Coronary artery (tissue), 2 donors: ENCODE measurements at places on chromosomes 7 and 10.
A peak's percentile ranks its signal among the peaks of the same experiment; 100 is the strongest.

GRCh38 chr7:53001221-53001620 lies 34.2 kb upstream of the POM121L12 start:
- no peak for DNase-seq

- no peak for DNase-seq
Observed at GRCh38 chr10:13734151-13734550, 147.4 kb downstream of the PRPF18 start.

GRCh38 chr7:13542451-13542850 lies 447.0 kb downstream of the ETV1 start:
- no peak for DNase-seq

DNA sequence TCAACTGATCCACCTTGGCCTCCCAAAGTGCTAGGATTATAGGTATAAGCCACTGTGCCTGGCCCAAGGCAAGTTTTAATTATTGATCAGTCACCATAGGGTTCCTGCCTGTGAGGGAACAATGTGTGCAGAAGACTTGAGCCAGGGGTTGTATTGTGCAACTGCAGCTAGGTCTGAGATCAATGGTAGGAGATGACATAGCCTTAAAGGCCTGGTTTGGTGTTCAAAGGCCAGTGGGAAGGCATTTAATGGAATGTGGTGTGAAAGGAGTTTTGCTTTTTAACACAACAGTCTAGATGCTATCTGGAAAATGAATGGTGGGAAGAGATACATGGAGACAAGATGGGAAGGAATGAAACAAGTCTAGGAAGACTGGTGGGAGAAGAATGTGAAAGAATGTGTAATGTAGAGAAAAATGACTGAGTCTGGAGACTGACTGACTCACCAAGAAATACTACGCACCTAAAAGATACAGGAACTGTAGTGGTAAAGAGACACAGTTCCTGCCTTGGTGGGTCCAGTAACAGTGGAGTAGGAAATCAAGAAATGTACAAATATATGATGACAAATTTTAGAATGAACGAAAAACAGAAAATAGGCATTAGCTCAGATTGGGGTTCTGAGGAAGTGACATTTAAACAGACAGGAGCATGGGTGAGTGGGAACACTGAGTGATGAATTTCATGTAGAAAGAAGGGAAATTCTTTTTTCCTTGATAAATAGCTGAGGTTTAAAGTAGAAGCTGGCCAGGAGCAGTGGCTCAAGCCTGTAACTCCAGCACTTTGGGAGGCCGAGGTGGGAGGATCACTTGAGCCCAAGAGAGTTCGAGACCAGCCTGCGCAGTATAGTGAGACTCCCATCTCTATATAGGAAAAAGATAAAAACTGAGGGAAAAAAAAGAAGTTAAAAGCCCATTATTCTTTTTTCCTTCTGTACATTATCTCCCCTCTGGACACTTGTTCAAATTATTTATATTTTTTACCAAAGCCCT lies 9.4 kb downstream of the HNRNPF start:
- DNase-seq, result peak; percentile 35

DNA sequence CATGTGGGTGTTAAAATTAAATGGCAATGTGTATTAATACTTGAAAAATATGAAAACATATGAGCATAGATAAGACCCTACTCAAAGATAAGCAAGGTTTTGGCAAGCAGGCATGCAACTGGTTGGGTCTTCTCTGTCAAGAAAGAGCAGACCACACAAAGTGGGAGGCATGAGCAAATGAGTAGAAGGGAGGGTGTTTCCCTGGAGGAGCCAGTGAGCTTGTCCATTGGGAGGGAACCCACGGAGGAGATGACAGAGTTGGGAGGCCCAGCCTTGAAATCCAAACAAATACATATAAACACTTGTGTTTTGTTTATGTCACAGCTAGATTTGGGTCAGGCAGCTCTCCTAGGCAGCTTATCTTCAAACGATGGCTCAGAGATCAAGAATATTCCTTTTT lies 134.5 kb upstream of the CXCL12 start:
- DNase-seq, result no peak

- peak; percentile 65 for DNase-seq
Observed at GRCh38 chr10:132094581-132095234, 29.0 kb downstream of the JAKMIP3 start.

GRCh38 chr10:69801094-69801433 lies 642 bp upstream of the COL13A1 start:
- no peak for DNase-seq

DNA sequence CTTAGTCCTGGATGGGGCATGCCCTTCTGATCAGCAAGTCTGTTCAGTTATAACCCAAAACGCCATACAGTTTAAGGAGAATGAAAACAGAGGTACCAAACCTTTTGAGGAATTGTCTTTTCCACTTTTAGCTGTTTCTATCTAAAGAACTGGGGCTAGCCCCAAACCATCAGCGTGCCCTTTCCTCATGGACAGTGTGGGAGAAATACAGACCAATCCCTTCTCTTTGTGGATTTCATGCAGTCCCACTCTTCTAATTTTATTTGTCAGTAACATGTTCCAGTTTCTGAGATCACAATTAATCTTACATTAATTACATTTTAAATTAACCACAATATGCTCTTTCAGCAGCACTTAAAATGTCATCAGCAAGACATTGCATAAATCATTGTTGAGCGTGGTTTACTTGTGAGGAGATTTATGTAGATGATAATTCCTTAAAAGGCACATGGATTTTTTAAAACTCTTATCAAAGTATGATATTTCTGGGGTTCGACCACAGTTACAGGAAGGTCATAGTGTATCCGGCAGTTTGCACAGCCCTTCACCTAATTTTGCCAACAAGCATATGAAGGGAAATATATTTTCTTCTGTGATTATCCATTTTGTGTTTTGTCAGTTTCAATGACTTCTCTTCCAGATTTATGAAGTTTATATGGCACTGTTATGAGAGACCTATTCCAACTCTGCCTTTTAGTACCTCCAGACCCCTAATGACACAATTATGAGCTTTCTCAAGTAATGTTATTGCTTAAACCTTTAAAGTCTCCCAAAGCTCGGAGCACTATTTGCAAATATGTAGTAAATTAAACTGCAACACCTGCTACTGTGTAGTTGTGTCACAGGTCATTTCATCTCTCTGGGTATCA lies 868.4 kb upstream of the C7orf33 start:
- no peak for DNase-seq

DNA sequence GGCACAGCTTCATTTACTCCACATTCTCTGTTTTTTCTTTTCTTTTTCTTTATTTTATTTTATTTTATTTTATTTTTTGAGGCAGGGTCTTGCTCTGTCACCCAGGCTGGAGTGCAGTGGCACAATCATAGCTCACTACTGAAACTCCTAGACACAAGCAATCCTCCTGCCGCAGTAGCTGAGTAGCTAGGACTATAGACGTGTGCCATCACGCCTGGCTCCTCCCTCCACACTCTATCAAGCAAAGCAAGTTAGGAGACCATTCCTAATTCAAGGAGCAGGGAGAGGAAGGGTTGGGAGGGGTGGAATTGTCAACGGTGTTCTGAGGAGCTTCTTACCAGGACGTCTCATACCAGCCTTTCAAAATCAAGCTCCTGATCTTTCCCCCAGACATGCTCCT lies 52.4 kb downstream of the OAT start:
- no peak for DNase-seq

GRCh38 chr10:35375091-35375765 lies 38.9 kb downstream of the CCNY start:
- no peak for DNase-seq

GRCh38 chr10:26464632-26465280 lies 26.6 kb downstream of the APBB1IP start:
- DNase-seq, result no peak

DNA sequence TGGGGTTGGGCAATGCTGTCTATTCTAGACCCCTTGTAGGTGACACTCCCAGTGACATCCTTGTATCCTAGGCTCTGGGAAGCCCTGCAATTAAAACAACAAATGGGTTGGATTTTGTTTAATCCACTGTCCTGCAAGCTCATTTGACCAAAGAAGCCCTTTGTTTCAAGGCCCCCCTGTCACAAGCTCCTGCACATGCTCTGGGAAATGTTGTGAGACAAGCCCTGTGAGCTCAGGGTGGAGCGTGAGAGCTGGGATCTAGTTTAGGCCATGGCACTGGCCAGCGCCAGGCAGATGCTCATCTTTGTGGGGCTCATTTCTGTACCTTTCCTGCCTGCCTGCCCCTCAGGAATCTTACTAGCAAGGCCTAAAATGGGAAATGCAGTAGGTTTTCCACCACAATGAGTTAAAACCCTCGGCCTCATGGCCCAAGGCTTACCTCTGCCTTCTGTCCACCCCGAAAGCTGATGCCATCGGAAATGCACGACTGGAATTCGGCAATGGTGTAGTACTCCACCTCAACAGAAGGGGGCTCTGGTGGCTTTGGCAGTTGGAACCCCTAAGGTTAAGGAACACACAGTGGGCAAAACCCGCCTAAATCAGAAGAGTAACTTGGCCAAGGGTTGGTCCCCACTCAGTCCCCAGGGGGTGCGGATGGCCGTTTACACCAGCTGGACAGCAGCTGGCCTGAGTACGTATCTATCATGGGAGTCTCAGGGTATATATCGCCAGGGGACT lies 112.0 kb downstream of the NEURL1 start:
- no peak for DNase-seq

- DNase-seq, result peak; percentile 62
Observed at GRCh38 chr7:101146-102046, 91.0 kb upstream of the FAM20C start.

- DNase-seq, result no peak
Observed at GRCh38 chr7:142112086-142112485, 568 bp downstream of the MGAM2 start.

- no peak for DNase-seq
Observed at GRCh38 chr7:34016876-34017275, 111.5 kb downstream of the BMPER start.

DNA sequence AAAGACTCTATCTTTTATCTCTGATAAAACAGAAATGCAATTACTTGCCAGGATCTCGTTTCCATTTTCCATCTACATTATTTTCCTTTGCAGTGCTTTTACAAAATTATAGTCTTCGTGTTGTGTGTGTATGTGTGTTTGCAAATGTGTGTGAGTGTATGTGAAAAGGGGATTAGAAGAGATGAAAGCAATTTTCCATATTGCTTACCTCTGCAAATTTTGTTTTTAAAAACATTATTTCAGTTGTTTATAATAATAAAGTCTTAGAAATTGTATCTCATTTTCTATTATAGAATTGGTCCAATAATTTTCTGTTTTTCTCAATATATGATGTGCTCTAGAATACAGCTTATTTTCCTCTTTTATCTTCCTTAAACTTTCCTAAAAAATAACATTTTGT lies 421.3 kb upstream of the ANKRD30A start:
- no peak for DNase-seq

- no peak for DNase-seq
Observed at GRCh38 chr7:78496096-78496630, 697.6 kb downstream of the PHTF2 start.

DNA sequence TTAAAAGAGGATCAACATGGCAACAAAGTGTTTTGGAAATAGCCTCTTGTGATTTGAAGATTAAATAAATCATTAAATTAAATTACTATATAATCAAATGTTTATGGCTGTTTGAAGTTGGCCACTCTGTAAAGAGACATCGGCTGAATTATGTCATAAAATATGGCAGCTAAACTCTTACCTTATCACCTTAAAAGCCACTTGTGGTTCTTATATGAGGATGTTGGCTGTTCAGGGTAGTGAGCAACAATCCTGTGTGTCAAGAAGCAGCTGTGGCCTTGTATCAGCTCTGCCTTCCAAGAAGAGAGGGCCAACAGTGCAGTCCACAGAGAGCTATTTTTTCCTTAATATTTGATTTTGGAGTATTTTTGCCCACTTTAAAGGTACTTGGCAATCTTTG lies 113.4 kb upstream of the CDK6 start:
- no peak for DNase-seq

DNA sequence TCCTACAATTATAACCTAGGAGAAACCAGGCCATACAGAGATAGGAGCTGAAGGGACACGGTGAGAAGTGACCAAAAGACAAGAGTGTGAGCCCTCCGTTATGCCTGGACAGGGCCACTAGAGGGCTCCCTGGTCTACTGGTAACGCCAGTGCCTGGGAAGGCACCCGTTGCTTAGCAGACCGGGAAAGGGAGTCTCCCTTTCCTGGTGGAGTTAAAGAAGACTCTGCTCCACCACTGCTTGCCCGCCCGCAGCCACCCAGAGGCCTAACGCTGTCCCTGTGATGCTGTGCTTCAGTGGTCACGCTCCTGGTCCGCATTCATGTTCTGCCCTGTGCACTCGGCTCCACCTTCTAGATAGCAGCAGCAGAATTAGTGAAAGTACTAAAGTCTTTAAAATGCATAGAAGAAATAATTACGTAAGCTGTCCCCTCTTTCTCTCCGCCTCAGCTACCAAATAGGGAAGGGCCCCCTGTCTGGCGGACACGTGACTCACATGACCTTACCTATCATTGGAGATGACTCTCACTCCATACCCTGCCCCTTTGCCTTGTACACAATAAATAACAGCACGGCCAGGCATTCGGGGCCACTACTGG lies 34.8 kb downstream of the GRID2IP start:
- DNase-seq, result peak; percentile 82

DNA sequence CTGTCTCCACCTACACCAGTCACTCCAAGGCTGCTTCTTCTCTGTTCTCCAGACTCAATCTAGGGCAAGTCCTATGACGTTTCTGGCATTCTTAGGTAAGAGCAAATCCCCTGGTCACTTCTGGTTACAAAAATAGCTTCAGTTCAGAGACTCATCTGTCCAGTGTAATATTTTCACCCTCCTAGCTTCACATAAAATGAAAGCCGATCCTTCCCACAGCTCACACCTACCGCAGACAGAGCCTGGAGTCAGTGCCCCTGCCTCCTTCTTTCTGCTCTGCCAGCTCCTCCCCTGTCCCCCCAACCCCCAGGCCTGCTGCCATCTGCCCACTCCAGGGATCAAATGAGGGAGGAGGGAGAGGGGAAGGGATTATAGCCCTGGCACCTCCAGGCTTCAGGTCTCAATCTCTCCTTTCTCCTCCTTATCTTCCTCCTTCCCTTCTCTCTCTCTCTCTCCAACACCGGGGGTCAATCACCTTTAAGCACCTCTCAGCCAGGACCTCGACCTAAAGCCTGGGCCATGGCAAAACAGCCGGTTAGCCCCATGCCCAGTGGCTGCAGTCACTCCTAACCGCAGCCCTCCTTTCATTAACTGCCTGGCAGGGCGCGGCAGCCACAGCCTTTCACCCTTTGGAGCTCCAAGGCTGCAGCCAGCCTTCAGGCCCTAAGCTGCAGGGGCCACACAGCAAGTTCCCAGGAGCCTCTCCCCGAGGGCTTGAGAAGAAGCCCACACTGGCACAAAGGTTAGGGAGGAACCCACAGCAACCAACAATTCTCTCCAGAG lies 292.6 kb upstream of the MGMT start:
- DNase-seq, result no peak

GRCh38 chr7:55140221-55140940 lies 121.6 kb downstream of the EGFR start:
- no peak for DNase-seq

DNA sequence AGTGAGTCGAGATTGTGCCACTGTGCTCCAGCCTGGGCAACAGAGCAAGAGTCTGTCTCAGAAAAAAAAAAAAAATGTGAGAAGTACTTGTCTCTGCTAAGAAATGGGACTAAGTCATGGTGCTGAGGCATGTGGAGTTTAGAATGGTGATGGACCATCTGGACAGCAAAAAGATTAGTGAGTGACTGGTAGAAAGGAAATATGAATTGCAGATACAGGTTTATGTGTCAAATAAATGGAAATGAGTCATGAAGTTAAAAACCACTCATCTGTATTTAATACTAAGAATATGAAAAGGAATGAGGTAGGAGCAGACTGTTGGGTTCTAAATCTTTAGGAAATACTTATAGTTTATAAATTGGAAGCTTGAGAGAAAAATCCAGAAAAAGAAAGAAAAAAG lies 625.7 kb upstream of the ANKRD30A start:
- no peak for DNase-seq
